ENCODE measurements at places on chromosomes 13 and 19. TPM values are rescaled to one million over a fixed set of nuclear protein-coding genes. Genes with fewer than 3 reads are reported as not detected.

GRCh38 chr19:43483281-43483680 lies 17.9 kb upstream of the LYPD3 start:
- DNase-seq: no peak

GRCh38 chr19:990119-990571 lies 6.0 kb downstream of the WDR18 start:
- DNase-seq: no peak

- DNase-seq: no peak
Observed at GRCh38 chr19:56291867-56292266, 19.3 kb downstream of the EDDM13 start.

GRCh38 chr19:28301463-28301862 lies 911.5 kb downstream of the UQCRFS1 start:
- DNase-seq: no peak

GRCh38 chr13:44045180-44045562 lies 165.5 kb downstream of the LACC1 start:
- DNase-seq: no peak

- no peak for DNase-seq
Observed at GRCh38 chr19:46133101-46133627, 8.7 kb upstream of the IGFL3 start.

DNA sequence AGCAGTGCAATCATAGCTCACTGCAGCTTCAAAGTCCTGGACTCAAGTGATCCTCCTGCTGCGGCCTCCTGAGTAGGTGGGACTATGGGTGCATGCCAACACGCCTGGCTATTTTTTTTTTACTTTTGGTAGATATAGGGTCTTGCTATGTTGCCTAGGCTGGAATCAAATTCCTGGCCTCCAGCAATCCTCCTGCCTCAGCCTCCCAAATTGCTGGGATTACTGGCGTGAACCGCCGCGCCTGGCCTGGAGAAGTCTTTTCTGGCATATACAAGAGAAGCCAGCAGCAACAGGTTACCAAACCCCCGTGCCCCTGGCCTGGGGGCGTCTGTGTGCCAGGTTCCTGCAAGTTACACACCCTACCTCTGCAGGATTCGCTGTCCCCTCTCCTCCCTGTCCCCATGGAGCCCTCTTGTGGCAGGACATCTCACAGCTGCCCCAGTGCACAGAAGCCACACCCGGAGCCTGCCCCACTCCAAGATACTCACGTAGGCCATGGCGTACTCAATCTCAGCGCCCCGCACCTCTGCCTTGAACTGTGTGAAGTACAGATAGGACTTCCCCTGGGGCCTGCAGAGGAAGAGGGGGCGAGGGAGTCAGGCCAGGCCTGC lies 9.9 kb downstream of the MYDGF start:
- no peak for DNase-seq

GRCh38 chr13:75038393-75039113 lies 443.4 kb downstream of the TBC1D4 start:
- DNase-seq: no peak

DNA sequence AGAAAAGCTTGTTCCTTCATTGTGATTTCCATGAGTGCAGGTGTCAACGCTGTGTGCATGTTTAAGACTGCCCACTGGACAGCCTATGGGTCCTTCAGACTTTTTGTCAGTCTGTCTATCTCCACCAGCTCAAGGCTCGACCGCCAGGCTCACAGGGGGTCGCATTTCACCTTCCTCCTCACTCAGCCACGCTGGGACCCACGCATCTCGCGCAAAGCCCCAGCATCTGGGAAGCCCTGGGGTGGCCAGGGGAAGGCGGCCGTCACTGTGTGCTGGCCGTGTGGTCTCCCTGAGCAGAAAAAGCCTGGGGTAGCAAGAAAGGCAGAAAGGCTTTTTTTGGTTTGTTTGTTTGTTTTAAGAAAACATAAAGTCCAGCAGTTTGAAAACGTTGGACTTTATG lies 48.5 kb downstream of the KLF2 start:
- no peak for DNase-seq

GRCh38 chr13:95559100-95559499 lies 6.6 kb downstream of the CLDN10 start:
- no peak for DNase-seq

Gene MEIOSIN
- total RNA-seq: not detected

Gene SOX1
- total RNA-seq: not detected

Gene FARP1
- 13.7 TPM for total RNA-seq

Gene MEX3D
- 7.0 TPM for total RNA-seq

Gene ICAM3
- total RNA-seq: 9.0 TPM

Gene PDCD5
- total RNA-seq: 118 TPM

Gene HDGFL2
- 17.3 TPM for total RNA-seq

Data from omental fat pad (tissue), 4 donors.